GM12891 (cell line): ENCODE measurements at places on chromosomes 3 and 15.
A peak's percentile ranks its signal among the peaks of the same experiment; 100 is the strongest.

GRCh38 chr3:168990134-168990533 lies 673.4 kb downstream of the MECOM start:
- no peak for DNase-seq

DNA sequence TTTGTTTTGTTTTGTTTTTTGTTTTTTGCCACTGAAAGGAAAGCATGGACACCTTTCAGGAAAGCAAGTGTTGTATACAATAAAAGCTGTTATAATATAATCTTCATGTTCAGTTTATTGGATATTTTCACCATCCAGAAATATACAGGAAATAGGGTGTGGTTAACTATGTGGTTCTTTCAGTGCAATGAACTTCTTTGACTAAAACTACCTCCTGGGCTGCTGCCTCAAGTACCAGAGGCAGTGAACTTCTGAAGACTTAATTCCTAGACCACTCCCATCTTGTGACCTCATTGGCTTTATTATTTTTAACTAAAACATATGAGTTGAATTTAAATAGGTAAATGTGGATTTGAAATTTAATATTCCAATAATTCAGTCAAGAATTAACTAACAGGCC lies 27.1 kb upstream of the TBL1XR1 start:
- no peak for DNase-seq

- no peak for DNase-seq
These were observed 166.2 kb upstream of the NSMCE3 start for GRCh38 chr15:29435811-29436210.

DNA sequence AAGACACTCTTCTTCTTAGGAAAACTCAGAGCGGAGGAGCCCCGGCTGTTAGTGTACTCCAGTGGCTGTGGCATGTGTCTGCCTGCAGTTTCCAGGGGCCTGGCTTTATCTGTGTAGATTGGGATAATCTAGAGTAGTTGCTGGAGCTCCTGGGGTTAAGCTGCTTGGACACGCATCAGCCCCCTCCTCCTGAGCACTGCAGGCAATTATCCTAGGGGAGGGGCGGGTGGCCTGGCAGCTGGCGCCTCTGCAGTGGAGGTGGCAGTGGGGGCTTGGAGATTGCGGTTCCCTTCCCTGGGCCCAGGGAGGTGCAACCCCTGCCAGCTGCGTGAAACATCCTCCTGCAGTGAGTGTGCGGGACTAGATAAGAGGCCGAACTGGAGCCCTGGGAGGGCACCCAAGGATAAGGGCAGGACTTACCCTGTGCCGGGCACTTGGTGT lies 68.2 kb downstream of the EFCAB12 start:
- no peak for DNase-seq

DNA sequence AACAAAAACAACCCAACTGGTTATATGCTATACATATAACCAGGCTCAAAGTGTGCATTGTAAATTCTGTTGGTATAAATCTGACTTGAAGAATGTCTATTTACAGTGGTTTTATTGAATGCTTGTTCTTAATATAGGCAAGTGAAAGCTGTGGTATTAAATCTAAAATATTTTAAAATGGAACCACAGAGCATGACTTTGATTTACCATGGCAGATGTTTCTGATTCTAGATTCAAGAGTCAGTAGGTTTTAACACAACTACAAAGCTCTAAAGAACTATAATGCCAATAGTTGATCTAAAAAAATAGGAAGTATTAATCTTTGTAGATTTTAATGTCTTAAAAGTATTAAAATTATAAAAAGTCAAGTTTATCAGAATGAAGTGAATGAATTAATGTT lies 141.9 kb upstream of the PLSCR5 start:
- DNase-seq, result no peak

- DNase-seq, result no peak
These were observed 324.1 kb upstream of the ICE2 start for GRCh38 chr15:60803059-60803458.

- no peak for DNase-seq
These were observed 2.8 kb upstream of the PLXNB1 start for GRCh38 chr3:48432411-48433371.

DNA sequence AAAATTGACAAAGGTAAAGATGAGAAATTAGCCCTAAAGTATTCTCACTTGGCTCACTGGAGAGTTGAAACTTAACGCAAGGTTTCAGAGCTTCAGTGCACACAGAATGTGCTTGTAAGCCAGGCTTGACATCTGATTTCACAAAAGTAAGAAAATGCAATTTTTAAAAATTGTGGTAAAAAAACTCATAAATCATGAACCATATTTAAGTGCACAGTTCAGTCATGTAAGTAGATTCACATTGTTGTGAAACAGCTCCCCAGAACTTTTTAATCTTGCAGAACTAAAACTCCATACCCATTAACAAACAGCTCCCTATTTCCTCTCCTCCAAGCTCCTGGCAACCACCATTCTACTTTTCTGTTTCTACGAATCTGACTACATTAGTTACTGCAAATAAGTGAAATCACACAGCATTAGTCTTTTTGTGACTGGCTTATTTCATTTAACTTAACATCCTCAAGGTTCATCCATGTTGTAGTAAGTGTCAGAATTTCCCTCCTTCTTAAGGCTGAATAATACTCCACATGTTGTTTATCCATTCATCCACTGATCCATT lies 14.5 kb downstream of the RTP3 start:
- no peak for DNase-seq

DNA sequence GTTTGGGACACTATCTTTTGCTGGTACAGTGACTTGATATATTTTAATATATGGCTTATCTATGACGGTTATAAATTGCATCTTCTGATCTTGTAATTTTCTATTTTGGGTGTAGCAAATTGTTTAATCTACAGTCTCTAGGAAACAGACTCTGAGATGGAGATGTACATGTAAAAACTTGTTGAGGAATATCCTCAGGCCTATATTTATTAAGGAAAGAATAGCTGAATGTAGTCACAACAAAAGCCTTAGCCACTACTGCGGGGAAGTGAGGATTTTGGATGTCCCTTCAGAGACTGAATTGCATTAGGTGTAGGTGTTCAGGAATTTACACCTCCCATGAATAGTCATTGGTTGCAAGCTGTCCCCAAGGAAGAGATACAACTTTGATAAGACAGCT lies 13.8 kb upstream of the OR5K3 start:
- DNase-seq, result no peak

- peak; percentile 81 for DNase-seq
These were observed at the start of gene VPS13C for GRCh38 chr15:62060113-62060895. Gene VPS13C (minus strand): TSS chr15:62060447. CDS start chr15:62060374, 73 bp downstream.

DNA sequence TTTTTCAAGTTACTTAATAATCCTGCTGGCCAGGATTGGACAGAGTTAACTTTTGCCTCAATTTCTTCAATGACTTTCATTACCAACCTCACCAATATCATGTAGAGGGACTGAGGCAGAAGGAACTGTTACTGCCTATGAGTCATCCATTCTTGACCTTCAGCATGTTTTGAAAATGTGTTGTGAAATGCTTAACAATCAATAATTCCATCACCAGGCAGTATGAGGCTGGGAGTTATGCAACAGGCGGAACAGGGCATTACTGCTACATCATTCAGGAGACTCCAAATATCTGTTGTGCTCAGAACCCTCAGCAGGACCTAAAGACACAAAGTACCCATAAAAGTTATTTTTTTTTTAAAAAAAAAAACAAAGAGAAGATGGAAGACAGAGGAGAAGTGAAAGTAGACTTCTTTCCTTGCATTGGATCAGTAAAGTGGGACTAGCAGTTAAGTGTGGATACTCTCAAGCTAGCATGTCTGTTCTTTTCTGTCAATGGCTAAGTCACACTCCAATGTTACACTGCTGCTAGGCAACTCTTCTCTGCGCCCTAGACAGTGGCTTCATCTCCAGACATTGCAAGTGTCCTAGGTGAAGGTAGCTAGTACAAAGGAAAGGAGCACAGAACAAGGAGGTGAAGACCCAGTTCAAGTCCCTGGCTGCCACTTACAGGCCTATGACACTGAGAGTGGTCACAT lies 184.9 kb upstream of the LPP start:
- no peak for DNase-seq

DNA sequence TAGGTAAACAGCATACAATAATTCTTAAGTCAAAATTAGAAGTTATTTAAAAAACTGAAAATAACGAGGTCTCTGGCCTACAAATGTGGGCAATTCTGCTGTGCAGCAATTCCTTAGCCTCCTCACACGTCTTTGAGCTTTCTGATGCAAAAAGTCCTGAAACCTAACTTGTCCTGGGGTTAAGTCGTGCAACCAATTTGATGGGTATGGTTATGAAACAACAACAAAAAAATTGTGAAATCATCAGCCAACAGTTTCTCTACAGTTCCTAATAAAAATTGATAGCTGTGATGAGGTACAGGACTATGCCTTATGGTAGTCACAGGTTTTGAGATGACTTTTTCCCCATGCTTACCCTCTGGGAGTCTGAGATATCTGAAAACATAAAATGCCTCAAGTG lies 6.5 kb upstream of the GLB1 start:
- no peak for DNase-seq

GRCh38 chr3:72274493-72275330 lies 489.8 kb upstream of the PROK2 start:
- DNase-seq, result no peak

GRCh38 chr3:53842436-53843194 lies 3.6 kb downstream of the CHDH start:
- DNase-seq, result no peak

- no peak for DNase-seq
These were observed 9.9 kb upstream of the RFT1 start for GRCh38 chr3:53139906-53140846.

DNA sequence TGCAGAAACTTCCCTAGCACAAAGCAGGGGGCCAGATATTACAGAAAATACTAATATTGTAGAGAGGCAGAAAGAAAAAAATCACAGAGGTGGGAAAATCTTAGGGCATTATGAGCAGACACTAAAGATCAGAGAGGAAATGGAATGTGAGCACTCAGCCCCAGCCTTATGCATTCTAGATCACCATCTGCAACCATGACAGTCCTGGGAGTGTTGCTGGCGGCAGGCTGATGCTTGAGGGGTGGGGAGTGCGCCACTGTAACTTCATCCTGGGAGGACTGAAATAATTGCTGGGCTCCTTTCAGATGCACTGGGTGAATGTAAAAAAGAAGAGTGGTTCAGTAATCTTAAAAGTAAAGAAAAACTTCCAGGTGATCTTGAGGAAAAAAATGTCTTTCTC lies 427.6 kb upstream of the SEMA6D start:
- no peak for DNase-seq

GRCh38 chr15:88792342-88793282 lies 10.6 kb upstream of the ACAN start:
- no peak for DNase-seq

DNA sequence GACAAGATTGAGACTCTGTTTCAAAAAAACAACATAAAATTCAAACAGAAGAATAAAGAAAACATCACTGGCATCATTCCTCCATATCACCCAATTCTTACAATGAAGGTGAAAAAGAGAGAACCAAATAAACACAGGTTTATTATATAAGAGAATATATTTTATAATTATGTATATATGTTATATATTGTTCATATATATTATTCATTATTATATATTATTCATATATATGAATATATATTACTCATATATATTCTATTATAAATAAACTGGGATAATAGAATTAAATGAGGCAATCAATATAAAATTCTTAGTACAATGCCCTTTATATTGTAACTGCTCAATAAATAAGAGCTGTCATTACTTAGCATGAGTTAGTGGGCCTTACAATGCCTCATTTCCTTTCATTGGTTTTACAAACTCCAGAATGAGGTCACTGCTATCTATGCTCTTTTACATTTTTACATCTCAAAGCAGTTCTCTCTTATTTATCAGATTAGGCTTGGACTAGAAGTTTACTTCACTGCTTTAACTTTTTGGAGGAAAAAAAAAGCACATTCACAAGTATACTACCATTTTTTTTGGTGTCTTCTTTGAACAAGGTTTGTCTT lies 135.5 kb upstream of the TTC14 start:
- DNase-seq, result no peak

GRCh38 chr3:59872128-59872527 lies 822.3 kb upstream of the CFAP20DC start:
- no peak for DNase-seq

- DNase-seq, result no peak
These were observed 686.5 kb downstream of the ROBO1 start for GRCh38 chr3:79081335-79081734.

- no peak for DNase-seq
These were observed 568.4 kb upstream of the ZNF385D start for GRCh38 chr3:22319446-22319845.

- DNase-seq, result no peak
These were observed 259.1 kb upstream of the PEX5L start for GRCh38 chr3:180295811-180296210.

DNA sequence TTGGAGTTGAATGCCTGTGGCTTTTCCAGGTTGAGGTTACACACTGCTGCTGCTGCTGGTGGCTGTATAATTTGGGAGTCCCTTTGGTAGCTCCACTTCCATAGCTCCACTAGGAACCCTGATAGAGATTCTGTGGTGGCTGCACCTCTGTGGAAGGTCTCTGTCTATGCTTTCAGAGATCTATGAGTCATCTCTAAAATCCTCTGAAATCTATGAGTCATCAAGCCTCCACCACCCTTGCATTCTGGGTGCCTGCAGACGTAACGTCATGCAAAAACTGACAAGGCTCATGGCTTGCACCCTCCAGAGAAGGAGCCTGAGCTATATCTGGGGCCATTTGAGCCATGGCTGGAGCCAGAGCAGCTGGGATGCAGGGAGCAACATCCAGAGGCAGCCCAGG lies 1037.0 kb upstream of the CFAP20DC start:
- no peak for DNase-seq

DNA sequence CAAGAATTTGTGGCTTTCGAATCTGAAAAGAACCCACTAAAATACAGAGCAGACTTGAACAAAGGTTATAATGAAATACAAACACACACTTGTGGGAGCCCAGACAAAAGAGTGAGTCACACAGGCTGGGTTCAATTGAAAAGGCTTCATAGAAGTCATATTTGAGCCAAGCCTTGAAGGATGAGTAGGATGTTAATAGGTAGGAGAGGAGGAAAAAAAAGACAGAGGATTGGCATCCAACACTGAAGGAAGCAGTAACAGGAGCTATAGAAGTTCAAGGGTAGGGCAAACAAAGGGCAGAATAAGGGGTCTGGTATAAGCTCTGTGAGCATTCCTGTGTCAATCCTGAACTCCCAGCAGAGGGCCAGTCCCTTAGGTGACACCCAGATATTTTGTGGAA lies 325.4 kb downstream of the FOXP1 start:
- DNase-seq, result no peak

DNA sequence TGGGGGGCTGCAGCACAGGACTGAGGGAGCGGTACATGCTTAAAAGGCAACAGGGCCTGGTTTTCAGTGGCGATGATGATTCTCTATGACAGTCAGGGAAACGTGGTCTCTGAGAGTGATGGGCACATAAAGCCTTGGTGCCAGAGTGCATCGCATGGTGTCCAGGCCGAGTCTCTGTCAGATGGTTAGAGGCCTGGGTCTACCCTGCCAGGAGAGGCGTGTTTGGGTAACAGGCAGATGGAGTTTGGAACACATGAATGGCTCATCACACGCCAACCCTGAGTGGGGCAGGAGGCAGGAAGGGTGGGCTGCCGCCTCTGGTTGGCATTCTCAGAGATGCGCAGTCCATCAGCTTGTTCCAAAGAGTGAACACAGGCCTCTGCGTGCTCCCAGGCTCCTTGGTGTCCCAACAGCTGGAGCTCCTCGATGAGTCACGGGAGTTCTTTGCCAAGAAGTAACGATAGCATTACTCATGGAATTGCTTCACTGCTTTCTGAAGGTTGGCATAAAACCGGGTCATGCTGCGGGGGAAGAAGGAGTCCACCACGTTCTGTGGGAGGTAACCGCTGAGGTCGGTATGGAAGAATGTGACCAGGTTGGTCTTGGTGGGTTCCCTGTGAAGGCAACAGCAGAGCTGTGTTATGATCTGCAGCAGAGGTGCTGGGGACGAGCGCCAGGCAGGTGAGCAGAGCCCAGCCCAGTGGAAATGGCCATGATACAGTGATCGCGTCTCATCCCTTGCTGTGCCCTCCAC lies 11.0 kb downstream of the STARD5 start:
- DNase-seq, result no peak
